ENCODE measurements at places on chromosomes 3 and 15.

DNA sequence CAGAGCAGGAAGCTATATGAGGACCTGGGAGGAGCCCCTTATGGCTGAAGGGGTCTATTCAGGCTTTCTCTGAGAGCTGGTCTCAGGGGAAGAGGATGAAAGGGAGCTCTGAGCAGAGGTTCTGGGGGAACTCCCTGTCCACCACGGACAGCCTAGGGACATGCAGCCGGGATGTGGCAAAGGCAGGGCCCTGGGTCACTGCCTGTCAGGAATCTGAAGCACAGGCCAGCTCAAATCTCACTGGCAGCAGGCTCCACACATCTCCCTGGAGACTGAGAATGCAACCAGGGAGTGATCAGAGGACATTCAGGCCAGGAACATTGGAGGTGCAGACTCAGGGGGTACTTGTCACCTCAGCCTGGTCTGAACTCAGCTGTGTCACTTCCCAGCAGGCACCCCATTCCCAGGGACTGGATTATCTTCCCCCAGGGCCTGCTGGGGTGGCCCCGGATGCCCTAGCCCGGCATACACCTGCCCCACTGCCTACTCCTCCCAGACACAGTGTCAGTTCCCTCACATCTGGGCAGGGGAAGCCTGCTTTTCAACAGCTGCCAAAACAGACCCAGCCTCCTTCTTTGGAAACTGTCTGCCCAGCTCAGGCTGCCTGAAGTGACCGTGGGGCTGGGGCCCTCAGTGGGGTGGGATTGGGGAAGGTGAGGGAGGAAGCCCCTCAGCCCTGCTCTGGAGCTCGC, 18.3 kb upstream of the SEMA3F start:
- no peak for DNase-seq

GRCh38 chr3:73474619-73475018, 150.1 kb downstream of the PDZRN3 start:
- peak; percentile 32 for DNase-seq

DNA sequence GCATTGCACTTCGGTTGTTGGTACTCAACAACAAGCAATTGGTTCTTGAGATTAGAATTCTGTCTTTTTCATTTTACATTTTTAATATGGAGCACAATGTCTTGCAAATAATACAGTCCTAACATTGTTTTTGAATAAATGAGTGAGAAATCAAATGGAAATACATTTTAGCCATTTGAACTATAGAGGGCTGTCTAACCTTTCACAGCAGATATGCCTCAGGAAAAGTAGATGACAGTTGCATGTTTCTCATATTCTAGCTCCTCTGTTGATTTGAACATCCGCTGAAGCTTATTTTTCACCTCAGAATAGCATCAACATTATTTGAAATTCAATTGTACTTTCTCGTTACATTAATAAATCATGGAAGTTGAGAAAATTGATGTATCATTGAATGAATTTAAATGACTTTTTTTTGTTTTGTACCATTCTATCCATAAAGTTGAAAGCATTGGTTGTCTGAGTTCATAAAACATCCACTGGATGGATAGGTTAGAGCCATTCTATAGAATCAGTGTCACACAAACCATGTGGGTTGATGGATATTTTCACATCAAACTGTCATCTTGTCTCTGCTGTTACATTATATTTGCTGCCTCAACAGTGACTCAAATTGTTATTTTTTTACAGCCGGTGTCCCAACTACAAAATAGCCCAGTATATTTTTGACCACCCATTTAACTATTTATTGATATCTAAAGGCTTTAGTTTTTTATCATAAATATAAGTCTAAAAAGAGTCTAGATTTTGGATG, 928.3 kb downstream of the NSUN3 start:
- no peak for DNase-seq

GRCh38 chr3:157551961-157552360, 48.7 kb upstream of the VEPH1 start:
- no peak for DNase-seq

All from vagina (tissue), 2 donors.